ENCODE measurements at places on chromosomes 5 and 9.

- DNase-seq, result no peak
These were observed 28.4 kb upstream of the TRIO start for GRCh38 chr5:14114615-14115251.

DNA sequence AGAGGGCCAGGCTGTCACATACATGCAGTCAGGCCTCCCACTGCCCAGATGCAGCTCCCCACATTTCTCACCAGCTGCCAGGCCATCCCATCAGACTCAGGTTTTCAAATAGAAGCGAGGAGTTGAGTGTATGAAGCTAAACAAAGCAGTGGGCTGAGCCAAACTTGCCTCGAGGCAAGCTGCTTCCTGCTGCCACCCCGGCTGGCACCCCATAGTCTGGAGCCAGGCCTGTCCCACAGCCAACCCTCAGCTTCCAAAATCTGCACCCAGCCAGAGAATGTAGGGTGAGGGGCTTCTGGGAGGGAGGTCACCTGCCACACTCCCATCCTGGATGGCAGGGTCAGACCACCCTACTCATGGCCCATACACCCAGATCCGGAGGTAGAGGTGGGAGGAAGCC, 22.3 kb upstream of the ALDH1B1 start:
- no peak for DNase-seq

DNA sequence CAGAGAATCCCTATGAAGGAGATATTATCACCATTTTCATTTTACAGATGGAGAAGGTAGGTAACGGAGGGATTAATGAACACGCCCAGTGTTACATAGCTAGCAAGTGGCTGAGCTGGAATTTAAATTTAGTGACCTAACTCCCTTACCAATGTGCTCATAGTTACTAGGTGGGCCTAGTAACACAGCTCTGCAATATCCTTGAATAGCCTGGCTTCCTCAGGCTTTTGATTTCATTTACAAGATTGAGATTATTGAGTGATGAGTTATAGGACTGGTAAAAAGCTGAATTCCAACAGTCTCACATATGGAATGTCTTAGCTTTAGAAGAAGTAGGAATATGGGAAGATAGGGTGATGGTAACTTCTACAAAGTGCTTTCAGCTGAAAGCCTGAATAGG, 336.3 kb upstream of the KIF2A start:
- DNase-seq, result no peak

DNA sequence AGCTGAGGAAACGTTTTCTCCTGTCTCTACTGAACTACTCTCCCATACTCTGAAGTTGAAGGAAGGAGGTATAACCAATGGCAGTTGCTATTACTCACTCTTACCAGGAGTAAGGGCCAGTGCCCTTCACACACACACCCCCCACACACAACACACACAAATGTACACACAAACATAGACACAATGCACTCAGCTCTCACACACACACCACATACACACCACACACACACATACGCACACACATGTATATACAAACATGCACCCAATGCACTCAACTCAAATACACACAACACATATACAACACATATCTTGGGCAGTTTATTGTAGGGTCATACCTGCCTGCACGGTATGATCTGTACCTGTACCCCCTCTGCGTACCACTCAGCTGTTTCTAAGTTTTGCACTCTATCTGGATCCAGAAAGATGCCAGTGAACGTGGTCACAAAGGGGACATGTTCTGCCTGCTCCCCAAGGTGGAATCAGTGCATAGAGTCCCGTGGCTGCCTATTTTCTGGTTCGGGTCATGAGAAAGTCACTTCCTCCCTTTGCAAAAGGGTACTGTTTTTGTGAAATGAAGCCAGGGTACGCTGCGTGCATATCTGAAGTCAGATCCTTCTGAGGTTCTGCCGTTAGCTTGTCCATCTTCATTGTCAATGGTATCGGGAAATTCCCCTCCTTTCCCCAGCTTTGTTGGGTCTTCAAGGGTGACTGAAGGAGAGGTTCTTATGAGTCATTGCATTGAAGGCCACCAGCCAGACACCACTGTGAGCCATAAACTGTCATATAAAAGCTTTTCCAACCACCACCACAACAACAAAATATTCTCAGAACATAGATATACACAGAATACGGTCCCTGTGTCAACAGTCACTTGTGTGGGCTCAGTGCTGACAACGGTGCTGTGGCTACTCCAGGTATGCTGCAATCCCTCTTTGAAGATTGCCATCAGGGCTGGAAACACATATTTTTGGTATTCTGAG, 131.9 kb downstream of the UGCG start:
- no peak for DNase-seq

DNA sequence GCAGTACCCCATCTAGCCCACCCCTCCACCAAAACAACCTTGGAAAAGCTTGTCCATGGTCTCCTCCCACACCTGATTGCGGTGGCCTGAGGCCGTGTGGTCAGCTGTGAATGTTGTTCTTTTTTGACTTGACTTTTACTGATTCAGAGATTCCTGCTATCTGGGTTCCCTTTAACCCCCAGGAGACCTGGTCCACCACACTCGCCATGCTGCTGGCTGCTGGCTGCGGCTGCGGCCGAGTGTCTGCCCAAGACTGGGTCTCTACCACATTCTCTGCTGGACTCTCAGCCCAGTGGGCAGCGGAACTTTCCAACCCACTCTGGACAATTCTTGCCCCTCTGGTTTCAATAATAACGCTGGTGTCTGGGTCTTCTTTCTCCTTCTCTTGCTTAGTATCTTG, 28.4 kb downstream of the FGF1 start:
- no peak for DNase-seq

Data from SIG-M5 (cell line).